ENCODE measurements at places on chromosomes 2 and 18.

- DNase-seq = no peak
These were observed 83.2 kb upstream of the FRZB start for GRCh38 chr2:182949572-182950189.

DNA sequence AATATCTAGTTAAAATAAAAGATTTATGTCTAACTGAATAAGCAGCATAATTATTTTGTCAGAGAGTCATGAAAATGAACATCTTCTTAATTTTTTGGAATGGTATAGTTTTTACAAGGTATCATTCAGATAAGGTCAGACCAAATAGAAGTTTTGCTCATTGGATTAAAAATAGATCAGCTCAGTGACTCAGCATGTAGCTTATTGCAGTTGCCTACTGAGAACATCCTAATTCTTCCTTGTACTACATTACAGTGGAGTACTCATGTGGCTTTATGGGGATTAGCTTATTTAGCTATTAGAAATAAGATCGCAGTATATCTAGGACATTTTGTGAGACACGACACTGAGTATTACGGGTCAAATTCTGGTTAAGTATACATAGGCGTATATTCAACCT, 38.2 kb upstream of the PPM1B start:
- DNase-seq = no peak

- no peak for DNase-seq
These were observed 1177.4 kb upstream of the LRRTM1 start for GRCh38 chr2:81481994-81482368.

DNA sequence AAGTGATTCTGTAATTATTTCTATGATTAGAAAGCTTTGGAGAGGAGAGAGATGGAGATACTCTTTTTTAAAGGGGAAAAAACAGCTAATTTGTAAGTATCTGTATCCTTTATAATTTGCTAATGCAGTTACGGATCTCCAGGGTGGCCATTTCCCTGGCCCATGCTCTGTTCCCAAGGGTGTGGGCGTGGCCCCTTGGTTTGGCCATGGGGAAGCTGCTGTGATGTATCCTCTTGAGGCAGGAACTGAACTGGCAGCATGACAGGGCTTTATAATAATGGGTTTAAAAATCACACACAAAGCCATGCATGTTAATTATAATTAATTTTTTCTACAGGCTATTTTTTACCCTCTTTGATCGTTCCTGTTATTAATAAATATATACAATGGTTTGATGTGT, 27.0 kb downstream of the TRAPPC12 start:
- no peak for DNase-seq

- DNase-seq = peak; percentile 63
These were observed 36.6 kb downstream of the COPS8 start for GRCh38 chr2:237122214-237122666.

- DNase-seq = no peak
These were observed 757.5 kb upstream of the DDX18 start for GRCh38 chr2:117057016-117057415.

GRCh38 chr2:12490641-12491040, 226.1 kb upstream of the TRIB2 start:
- DNase-seq = no peak

DNA sequence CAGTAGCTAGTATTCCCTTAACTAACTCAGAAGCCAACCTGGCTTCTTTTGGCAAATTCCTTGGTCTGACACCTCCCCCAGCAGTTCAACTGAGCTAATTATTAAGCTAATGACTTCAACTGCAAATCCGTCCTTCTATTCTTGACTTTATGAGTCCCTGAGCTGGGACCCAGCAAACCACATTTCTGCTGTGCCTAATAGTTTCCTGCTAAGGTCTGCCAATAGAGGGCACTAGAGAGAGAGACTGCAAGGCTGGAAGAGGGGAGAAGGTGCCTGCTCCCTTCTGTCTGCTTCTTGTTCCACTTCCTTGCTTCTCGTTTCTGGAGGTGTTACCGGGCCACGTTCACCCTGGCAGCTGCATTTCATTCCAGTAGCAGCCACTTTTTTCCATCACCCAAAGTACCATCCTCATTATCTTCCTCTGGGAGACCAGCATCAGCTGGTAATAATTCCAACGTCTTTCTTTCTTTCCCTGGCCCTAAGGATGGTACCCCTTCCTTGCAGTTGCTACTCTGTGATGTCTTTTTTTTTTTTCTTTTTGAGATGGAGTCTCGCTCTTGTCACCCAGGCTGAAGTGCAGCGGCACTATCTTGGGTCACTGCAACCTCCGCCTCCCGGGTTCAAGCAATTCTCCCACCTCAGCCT, 352.0 kb downstream of the TNS1 start:
- peak; percentile 59 for DNase-seq

DNA sequence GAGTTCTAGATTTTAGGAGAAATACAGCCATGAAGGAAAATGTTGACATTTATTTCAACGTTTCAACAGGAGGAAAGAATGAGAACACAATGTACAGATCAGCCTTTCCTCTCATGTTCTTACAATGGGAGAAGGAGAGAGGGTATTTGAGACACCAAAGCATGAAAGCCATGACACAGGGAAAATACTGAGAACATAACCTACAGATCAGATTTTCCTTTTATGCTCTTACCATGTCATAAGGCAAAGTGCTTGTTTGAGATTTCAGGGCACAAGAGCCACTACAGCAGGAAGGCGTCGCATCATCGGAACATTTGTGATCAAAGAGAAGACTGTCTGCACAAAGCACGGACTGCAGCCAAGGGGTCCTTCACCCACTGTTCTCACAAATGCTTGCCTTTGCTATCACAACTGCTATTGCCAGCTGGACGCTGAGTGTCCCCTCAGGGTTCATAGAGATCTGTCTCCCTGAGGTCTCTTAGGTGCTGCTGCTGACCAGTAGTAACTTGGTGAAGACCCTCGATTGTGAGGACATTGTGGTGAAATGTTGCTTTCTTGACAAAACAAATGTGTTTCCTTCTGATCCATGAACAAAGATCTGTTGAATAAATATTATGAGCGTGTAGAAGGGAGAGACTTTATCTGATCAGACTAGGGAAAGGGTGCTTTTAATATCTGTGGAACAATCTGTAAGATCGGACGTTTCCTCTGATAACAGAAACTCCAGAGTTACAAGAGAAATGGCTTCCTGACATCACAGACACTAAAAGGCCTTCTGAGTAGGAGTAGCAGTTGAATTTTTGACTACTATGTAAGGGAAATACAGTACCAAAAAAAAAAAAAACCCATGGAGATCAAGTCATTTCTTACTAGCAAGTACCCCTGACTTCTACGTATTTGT, 6.4 kb upstream of the IL1RL1 start:
- DNase-seq = no peak

- no peak for DNase-seq
These were observed 52.8 kb upstream of the CABYR start for GRCh38 chr18:24086082-24086481.

DNA sequence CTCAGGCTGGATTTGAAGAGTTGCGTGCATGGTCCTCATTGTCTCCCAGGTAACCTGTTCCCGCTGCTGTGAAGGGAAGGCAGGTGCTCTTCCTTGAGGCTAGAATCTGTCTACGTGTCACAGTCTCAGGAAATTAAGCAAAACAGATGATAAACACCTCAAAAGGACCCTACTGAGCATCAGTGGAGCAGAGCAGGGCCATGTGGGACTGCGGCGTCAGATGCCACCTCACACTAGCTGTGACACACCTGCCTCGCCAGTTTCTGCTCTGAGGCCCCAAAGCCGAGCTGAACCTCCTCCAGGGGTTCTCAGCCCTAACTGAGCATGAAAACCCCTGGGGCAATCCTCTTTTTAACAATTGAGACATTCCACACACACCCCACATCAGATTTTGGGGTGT, 2.0 kb downstream of the C2orf92 start:
- DNase-seq = no peak

DNA sequence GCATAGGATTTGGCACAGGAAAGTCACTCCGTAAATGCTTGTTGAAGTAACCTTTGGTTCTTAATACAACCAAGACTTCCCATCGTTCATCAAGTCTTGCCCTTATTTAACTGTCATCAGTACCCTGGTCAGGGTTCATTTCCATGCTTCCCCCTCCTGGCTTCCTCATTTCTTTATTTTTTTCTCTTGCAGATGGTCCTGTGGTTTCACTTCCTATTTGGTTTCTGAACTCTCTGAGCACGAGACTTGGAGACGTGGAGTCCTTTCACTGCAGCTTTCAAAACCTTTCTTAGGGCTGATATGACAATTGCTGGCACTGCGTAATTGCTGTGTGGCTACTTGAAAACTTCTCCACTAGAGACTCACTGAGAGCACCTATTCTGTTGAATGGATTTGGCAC, 59.9 kb upstream of the PID1 start:
- no peak for DNase-seq

GRCh38 chr2:217753460-217754200, 249.2 kb downstream of the TNS1 start:
- DNase-seq = no peak

DNA sequence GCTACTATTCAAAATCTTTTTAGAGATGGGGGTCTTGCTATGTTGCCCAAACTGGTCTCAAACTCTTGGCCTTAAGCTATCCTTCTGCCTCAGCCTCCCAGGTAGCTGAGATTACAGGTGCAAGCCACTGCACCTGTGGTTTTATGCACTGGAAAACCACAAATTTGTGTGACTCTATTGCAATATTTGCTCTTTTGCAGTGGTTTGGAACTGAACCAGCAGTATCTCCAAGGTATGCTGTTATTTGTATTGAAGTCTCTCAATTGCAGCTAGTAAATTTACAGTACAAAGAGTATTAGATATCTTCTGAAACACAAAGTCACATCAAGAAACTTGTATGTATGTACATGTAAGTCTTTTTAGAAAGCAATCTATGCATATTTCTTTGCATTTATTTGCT, 46.2 kb downstream of the PPP4R1 start:
- DNase-seq = no peak

GRCh38 chr2:119536211-119536610, 8.0 kb upstream of the CFAP221 start:
- no peak for DNase-seq

- no peak for DNase-seq
These were observed 42.2 kb upstream of the CD28 start for GRCh38 chr2:203664029-203664755.

GRCh38 chr2:164449706-164450105, 171.6 kb downstream of the GRB14 start:
- no peak for DNase-seq

DNA sequence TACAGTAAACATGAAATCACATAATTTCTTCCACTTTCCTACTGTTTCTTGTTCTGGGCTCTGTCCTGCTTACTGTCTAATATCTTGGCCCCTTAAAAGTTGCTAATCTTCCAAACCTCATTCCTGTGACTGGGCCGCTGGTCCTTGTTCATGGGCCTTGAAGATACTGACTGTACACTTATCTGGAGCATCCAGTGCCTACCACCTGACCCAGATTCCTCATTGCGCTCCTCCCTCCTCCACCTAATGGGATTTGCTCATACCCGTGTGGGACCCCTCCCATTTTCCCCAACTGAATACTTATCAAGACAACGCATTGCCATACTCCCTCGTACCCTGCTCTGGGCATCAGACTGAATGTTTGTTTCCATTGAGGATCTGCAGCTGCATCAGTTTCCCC, 6.1 kb upstream of the IL37 start:
- no peak for DNase-seq

DNA sequence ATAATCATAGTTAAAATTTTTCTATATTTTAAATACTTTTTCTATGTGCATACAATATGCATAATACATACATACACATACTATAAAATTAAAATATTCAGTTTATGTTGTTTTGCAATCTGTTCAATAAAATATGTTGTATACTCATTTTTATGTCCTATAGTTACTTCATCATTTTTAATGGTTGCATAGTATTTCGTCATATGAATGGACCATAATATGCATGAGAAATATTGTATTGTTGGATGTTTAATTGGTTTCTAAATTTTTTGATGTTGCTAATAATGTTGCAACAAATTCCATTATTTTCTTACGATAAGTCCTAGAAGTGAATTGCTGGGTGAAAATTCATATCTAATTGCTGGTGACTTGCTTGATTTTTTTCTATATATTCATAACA, 211.5 kb upstream of the GCFC2 start:
- DNase-seq = no peak

GRCh38 chr2:24875901-24876300, 44.1 kb downstream of the ADCY3 start:
- no peak for DNase-seq

GRCh38 chr18:13324880-13325279, 106.3 kb downstream of the LDLRAD4 start:
- DNase-seq = no peak

- no peak for DNase-seq
These were observed 1315.0 kb upstream of the CDH2 start for GRCh38 chr18:29491907-29492306.

DNA sequence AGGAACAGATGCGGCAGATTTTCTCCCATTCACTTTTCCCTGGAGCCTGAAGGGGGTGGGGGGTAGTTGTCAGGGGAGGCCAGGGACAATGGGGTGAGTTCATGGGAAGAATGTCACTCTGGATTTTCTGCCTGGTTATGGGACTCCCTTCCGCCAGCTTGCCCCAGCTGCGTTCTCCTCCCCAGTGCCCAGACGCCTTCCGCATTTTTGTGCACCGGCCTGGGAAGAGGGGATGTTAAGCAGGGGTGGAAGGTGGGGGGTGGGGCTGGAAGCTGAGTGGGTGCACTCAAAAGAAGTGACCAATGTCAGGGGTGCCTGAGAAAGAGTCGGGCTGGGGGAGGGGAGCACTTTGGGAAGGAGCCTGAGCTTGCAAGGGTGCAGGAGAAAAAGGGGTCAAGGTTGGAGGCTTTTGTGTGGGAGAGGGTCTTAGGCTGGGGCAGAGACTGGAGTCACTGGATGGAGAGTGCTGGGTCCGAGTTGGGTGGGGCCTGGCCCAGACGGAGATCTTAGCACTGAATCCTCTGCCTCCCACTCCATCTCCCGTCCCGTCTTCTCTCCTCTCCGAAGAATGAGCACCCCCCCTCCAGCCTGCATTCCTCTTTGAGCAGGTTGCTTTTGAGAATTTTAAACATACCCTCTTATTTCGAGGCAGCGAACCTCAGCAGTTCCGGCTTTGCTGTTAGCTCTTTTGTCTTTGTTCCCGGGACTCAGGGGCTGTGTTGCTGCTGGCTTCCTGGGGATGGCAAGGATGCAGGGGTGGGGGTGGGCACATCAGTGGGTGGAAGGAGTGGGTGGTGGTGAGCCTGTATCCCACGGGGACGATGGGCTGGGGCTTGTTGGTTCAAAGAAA, 2.7 kb downstream of the IGFBP2 start:
- DNase-seq = peak; percentile 41

DNA sequence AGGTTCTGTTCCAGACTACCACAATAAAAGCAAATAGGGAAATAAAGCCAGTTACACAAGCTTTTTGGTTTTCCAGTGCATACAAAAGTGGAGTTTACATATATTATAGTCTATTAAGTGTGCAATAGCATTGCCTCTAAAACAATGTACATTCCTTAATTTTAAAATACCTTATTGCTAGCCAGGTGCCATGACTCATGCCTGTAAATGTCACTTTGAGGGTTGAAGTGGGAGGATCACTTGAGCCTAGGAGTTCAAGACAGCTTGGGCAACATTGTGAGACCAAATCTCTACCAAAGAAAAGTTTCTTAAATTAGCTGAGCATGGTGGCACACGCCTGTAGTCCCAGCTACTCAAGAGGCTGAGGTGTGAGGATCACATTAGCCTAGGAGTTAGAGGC, 52.9 kb upstream of the IMP4 start:
- no peak for DNase-seq

Data from WERI-Rb-1 (cell line).